Stimulated activated naive CD8-positive, alpha-beta T cell treated with anti-CD3 and anti-CD28 coated beads, Interleukin-15, Interleukin-2, amounts not matched to agents 100 U/mL and 50 U/mL, for 24 hours (primary cell): ENCODE measurements at places on chromosomes 11 and 22.

DNA sequence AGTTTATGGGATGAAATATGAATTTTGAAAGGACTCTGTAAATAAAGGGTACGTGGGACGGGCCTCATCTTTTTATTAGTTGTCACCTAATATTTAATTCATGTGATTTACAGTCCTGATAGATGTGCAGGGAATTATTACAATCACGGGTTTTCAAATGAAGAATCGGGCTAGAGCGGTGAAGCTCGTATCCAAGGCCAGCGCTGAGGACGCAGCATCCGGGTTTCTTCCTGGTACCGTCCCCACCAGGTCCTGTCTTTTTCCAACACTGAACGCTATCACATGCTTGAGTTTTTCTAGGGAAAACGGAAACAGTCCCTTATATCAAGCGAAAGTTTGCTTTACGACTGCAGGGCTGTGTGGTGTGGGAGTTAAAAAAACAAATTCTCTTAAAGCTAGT, 787 bp downstream of the SMDT1 start:
- no peak for DNase-seq

GRCh38 chr11:84471501-84471900, 1155.6 kb downstream of the DLG2 start:
- DNase-seq, result no peak

DNA sequence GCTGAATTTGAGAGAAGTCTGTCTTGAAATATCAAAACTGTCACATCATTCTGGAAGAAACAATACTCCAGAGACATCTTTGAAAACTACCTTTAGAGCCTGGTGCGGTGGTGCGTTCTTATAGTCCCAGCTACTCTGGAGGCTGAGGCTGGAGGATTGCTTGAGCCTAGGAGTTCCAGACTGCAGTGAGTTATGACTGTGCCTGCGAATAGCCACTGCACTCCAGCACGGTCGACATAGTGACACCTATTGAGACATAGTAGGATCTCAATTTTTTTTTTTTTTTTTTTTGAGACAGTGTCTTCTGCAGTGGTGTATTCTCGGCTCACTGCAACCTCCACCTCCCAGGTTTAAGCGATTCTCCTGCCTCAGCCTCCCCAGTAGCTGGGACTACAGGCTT, 11.5 kb upstream of the AIFM3 start:
- no peak for DNase-seq

DNA sequence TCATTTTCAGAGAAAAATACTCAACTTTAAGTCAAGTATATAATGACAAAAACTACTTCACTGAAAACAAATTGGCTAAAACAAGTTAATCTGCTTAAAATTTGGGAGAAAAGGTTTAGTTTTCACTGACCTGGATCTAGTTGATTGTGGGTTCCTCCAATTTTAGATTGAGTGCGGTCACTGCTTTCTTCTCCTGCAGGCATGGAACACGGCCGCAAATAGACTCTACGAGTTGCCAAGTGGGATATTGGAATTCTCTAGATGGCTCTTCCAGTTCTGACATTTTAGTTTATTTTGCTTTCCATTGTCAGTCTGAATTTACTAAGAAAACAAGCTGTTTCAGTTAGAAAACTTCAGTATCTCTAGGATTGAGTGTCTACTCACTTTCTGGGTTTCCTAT, 12.3 kb downstream of the OR4C5 start:
- no peak for DNase-seq

- DNase-seq, result no peak
These were observed 56.1 kb downstream of the AASDHPPT start for GRCh38 chr11:106133529-106133928.

DNA sequence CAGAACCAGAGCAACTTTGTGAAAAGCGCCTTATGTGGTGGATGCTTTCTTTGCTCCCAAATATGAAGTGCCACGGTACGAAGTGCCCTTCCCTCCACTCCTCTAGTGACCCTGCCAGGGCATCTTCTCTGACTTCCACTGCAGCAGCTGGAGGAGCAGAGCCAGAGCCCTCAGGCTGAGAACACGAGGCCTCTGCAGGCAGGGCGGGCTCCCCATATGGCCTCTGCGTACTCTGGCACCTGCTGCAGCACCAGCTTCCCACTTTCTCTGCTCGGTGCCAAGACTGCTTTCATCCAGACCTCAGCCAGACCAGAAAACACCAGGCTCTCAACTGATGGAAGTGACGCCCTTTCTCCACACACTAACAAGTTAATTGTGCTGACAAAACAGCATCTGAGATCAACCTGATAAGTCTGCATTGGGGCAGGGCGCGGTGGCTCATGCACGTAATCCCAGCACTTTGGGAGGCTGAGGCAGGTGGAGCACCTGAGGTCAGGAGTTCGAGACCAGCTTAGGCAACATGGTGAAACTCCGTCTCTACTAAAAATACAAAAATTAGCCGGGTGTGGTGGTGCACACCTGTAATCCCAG, 12.8 kb downstream of the UFD1 start:
- DNase-seq, result no peak

DNA sequence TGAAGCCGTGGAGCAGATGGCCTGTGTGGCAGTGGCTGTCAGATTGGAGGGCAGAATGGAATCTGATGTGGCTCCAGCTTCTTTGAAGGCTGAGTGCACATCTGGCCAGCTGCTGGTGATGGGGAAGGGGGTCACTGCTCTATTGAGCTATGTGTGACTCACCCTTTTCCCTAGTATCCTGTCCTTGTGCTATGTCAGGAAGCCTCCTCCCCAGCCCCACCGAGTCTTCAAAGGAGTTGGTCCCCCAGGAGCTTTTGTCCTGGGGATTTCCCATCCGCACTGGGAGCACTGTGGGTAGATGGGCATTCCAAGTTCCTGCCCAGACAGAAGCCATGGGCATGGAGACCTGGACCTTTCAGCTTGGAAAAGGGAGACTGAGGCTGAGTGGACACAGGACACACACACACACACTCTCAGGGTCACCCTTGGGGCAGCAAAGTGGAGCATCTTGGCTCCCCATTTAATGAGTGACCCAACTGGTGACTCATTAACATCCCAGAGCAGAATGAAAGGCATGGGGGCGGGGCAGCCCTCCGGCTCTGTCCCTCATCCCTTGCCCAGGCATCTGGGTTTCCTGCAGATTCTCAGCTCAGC, 3.3 kb downstream of the SERPINH1 start:
- no peak for DNase-seq

- no peak for DNase-seq
These were observed 8.5 kb downstream of the SH3BP1 start for GRCh38 chr22:37647928-37648327.

GRCh38 chr11:17298302-17298701, 21.8 kb downstream of the NUCB2 start:
- peak; percentile 55 for DNase-seq

DNA sequence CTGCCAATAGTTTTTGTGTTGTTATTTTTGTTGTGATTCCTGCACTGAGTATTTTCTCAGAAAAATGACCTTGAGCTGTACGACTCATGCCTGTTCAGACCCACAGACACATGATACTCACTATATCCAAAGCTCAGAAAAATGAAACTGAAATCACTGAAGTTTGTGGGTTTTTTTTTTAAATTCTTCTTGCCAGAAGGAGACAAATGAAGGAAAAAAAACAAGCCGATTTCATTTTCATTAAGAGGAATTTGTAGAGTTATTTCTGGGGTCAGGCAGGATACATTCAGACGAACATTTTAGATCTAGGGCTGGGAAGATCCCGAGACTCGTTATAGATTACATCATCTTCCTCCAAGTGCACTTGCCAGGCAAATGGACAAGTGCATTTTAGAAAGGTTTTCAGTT, 60.4 kb downstream of the BMAL1 start:
- no peak for DNase-seq

DNA sequence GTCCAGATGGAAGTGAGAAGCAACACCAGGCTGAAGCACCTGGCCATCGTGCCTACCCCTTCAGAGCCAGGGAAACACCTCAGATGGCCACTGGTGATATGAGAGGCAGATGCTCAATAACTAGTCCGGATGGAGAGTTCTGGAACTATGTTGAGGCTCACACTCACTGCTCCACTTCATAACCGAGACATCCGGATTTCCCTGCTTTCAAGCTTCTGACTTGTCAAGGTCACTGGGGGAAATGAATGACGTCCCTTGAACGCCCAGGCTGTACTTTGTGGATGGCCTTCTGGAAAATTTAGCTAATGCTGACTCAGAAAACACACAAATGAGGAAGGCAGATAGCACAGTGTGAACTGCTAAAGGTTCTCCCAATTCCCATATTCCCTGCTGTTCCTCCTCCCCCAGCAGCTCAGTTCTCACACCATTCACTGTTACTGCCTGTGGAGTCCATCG, at the start of gene LYVE1:
Gene LYVE1, minus strand, starts transcription at position 180 of the 456 bp plus-strand sequence. Its CDS starts 133 bp downstream, at position 47.
- DNase-seq, result no peak

GRCh38 chr22:23533771-23534191, 46.3 kb downstream of the IGLL1 start:
- DNase-seq, result no peak

GRCh38 chr11:37264060-37264459, 666.0 kb upstream of the RAG2 start:
- no peak for DNase-seq

DNA sequence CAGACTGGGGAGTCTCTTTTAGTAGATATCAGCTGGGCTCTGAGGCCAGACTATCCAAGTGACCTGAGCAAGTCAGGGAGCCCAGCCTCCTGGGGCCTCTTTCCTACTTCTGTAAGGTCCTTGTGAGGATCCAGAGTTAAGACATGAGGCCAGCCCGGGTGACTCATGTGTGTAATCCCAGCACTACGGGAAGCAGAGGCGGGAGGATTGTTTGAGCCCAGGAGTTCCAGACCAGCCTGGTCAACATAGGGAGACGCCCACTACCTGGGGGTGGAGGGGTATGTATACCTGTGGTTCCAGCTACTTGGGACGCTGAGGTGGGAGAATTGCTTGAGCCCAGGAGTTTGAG, 36.9 kb upstream of the POLA2 start:
- no peak for DNase-seq

DNA sequence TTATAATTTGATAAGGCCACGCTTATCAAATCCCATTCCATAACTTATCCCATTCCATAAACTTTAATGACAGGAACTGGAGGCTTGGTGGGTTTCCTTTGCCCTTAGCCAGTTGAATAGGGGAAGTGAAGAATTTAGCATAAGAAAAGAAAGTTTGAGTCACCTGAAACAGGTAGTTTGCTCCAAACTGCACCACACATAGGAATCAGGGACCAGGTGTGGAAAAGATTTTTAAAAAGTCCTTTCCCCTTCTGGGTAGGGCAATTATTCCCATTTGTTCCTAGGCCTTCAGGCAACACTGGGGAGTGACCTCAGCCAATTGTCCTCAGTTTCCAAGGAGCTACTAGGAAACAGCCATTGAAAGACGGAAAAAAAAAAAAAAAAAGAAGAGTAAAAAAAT, 525.7 kb upstream of the CNTN5 start:
- no peak for DNase-seq

GRCh38 chr11:77046060-77046501, 11.9 kb downstream of the B3GNT6 start:
- peak; percentile 74 for DNase-seq

DNA sequence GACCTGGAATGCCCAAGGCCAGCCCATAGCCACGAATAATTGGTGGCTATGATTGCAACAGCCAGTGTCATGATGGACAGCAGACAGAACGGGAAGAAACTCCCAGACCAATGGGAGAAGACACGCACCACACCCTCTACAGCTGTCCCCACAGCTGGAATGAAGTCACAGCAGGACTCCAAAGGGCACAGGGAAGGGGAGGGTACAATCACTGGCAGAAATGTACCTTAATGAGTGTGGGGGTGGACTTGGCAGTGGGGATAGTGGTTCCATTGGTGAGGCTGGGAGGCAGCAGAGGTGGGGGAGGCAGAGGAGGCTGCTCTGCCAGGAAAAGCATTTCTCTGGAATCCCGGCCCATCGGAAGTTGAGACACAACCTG, 52.9 kb downstream of the SGSM3 start:
- DNase-seq, result no peak

DNA sequence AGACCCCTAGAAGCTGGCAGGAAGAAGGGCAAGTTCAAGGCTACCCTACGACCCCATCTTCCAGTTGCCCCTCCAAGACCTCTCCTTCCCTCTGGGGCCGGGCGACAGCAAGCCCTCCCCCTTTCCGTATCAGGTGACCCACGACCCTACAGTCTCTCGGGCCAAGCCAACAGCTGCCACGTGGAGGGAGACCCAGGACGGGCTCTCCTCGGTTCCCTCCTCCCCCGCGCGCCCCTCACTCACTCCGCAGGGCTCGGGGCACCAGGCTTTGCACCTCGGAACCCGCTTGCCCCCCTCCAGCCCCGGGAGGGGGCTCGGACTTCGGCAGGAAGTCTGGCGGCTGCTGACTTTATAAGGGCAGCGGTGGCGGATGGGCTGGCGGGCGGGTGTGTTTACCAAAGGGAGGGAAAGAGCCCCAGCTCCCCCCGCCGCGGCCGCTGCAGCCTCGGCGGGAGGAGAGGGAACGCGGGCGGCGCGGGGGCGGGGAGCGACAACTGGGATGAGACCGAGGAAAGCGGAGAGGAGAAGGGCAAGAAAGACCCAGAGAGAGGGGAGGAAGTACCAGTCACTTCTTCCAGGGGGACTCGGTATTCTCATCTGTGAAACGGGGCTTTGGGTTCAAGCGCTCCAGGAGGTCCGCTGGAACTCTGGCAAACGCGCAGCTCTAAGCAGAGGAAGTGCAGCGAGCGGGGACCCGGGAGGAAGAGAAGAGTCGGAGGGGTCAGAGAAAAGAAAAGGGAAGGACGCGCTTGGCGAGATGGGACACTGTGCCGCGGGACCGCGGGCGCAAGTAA, 767 bp downstream of the SLC43A1 start:
- peak; percentile 72 for DNase-seq

GRCh38 chr11:10092426-10092825, 201.6 kb downstream of the SBF2 start:
- no peak for DNase-seq

GRCh38 chr22:35484651-35485556, 55.7 kb upstream of the RASD2 start:
- no peak for DNase-seq

- DNase-seq, result no peak
These were observed 852.3 kb downstream of the BRD1 start for GRCh38 chr22:48975316-48975741.

DNA sequence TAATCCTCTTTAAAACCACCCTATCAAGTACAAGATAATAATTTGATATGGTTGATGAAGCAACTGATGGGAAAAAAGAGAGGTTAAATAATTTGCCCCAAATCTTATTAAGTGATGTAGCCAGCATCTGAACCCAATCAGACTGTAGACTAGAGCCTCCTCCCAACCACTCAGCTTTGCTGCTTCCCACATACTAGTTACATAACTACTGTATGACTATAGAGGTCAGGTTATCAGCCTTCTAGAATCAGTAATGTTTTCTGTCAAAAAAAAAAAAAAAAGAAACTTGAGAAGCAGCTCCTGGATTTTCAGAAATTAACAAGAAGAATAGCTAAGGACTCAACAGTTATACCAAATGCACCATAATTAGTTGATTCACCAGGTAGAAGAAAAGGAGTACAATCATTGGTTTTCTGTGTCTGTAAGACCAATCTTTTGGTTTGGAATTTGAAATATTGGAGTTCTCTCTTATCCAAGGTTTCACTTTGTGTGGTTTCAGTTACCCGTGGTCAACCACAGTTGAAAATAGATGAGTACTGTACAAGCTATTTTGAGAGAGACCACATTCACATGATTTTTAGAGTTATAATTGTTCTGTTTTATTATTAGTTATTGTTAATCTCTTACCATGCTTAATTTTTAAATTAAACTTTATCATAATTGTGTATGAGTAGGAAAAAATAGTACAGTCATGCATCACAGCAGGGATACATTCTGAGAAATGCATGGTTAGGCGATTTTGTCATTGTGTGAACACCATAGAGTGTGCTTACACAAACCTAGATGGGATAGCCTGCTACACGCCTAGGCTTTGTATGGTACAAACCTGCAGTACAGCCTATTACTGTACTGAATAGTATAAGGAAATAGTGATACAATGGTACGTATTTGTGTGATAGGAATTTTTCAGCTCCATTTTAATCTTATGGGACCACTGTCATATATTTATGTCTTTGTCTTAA, 72.2 kb downstream of the PDHX start:
- no peak for DNase-seq
